Activated T-helper 17 cell treated with anti-CD3 and anti-CD28 coated beads, Interleukin-2, amount 50 U/mL, for 72 hours (primary cell): ENCODE measurements at places on chromosomes 5 and 9.

GRCh38 chr9:86636038-86636437 is 281.8 kb upstream of the TUT7 start:
- no peak for ATAC-seq

GRCh38 chr5:99973779-99974178 is 561.4 kb upstream of the FAM174A start:
- ATAC-seq = no peak

GRCh38 chr9:13263511-13263910 is 16.0 kb downstream of the MPDZ start:
- ATAC-seq = no peak

DNA sequence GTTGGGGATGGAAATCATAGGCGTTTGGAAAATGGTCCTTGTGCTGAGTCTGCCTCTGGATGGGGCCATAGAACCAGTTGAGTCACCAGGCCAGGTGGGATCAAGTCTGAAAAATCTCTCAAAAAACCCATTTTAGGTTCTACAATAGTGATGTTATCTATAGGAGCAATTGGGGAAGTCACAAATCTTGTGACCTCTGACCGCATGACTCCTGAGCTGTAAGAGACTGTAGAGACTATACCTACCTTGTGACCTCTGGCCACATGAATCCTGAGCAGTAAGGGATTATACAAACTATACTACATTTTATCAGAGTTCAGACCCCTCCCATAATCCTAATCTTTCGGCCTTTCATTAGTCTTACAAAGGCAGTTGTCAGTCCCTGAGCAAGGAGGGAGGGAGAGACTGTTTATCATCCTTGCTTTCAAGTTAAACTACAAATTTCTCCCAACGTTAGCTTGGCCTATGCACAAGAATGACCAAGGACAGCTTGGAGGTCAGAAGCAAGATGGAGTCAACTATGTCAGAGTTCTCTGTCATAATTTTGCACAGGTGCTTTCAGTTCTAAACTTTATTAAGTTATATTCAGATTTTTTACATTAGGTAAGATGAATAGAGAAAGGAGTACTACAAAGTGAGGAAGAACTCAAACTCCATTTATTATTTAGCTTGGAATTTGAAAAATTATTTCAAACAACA is 11.5 kb upstream of the JMY start:
- no peak for ATAC-seq

DNA sequence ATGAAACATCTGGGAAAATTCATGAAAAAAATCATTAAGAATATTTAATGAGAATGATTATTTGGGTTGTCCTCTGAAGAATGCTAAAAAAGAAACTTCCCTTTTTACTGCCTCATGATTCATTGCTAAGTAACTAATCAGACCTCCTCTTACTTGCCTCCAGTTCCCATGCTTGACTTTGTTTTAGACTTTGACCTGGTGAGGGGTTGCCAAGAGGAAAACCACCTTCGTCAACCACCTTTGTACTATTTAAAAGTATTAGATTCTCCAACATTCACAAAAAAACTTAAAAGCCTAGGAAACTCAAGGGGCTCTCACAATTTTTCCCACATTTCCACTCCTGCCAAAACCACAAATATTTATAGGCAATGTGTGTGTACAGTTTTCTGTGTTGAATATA is 115.2 kb upstream of the ST8SIA4 start:
- no peak for ATAC-seq

DNA sequence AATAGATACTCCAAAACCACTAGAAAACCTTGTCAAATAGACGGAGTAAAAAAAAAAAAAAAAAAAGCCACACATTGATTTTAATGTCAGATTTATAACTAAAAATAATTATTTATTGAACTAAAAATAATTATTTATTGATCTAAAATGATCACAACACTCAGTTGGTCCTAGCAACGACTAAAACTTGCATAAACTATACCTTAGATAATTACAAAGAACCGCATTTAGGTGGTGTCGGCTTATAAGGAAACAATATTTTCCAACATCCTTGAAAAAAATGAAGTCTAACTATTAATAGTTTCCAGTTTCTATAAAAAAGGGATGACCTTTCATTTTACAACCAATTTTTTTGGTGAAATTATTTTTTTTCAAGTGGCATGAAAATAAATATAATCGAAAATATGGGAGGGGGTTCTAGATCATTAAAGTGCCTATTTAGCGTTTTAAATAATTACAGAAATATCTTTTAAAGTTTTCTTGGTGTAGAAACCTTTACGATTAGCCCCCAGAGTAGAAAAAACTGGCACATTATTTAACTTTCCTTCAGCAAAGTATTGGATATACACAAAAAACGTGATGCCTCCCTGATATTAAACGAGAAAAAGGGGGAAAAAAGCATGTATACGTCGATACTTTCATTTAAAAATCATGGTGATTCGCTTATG is 3.7 kb downstream of the ARRDC3 start:
- ATAC-seq = no peak

DNA sequence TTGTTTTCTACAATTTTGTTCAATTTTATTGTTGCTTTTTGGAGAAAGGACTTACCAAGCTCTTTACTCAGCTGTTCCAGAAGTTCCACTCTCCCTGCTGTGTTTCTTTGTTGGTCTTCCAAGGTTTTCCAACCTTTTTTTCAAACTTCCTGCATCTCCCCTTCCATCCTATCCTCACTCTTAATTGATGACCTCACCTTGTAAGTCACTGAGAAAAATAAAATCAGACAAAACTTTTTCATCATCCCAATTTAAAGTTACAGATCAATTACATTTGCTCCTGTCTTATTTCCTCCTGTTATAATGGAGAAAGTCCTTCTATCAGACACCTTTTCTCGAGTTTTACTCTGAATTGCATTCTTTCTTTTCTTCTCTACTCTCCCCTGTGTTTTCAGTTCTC is 121.1 kb downstream of the DMXL1 start:
- no peak for ATAC-seq

DNA sequence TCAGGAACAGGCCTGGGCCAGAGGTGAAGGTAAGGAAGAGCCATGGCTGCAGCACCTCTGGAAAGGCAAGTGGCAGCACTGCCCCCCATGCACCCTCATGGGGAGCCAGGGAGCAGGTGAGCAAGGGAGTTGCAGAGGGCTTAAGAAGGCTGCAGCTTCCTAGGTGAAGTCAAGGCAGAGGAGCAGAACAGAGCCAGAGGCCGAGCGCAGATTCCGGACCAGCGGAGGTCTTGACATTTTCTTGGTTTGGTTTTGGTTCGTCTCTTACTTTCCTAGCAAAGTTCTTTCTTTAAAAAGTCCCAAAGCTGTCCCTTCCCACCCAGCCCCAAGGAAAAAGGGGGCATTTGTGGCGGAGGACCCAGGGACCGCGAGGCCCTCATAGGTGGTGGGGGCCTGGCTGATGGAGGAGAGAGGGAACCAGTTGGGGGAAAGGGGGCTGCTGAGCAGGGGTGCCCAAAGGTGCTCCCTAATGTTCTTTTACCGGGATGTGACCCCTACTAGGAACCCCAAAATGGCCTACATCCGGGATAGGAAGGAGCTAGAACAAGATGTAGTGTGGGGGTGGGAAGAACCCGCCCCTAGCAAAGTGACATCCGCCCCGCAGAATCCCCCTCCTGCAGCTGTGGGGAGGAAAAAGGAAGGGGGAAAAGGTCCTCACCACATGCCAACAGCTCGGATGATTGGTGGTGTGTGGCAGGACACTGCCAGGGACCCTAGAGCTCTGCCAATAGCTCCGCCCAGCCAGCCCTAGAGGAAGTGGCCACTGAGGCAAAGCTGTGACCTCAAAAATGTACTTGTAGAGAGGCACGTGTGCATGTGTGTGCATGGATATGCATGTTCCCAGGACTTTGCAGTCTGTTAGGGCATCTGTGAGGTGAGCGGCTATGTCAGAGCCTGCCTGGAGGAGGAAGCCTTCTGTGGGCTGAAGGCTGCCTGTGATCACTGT is 914 bp upstream of the CD72 start:
- ATAC-seq = peak; percentile 77

DNA sequence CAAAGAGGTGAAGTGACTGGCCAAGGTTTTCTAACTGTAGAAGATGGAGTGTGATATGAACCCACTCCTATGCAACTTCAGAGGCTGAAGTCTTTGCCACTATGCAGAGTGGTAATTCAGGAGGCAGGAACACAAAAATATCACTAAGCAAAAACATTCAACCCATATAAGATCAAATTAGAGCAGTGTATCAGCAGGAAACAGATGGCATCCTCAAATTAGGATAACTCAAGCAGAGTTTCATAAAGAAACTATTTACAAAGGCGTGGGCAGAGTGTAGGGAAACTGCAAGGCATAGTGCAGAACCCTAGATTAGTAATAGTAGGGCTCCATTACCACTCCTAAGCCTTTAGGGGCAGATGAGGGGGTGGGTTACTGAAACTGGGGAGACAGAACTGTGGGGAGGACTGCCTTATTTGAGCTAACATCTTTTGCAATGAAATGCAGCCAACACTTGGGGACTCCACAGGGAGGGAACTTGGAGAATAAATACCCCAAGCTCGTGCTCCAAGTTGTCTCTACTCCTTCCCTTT is 72.2 kb downstream of the PTTG1 start:
- peak; percentile 53 for ATAC-seq

- ATAC-seq = peak; percentile 26
These were observed 569 bp downstream of the CAMK4 start for GRCh38 chr5:111224561-111225345.

GRCh38 chr5:31137676-31138075 is 55.8 kb upstream of the CDH6 start:
- ATAC-seq = no peak
